ENCODE measurements at places on chromosomes 2 and 18. TPM values are rescaled to one million over a fixed set of nuclear protein-coding genes. Genes with fewer than 3 reads are reported as not detected.

DNA sequence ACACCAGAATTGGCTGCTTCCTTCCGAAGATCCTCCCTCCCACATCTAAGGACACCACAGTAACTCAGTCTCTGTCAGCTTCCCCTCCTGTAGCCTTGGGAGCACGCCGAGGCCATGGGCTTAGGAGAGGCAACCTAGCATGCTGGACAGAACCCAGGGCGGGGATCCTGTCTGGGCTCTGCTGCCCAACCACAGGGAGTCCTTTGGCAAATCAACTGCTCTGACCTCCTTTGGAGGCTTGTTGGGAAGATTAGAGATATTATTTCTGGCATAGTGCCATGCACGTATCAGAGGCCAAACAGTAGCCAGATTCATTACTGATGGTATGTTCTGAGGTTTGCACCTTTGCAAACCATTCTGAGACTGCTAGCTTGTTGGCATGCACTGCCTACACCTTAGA is 262.7 kb upstream of the EPAS1 start:
- peaks cover 39% of the 10 kb centered on the region for H3K4me1 ChIP-seq
- no peaks in the 10 kb centered on the region for H3K36me3 ChIP-seq

The EPHA4 gene
- 12.4 TPM for total RNA-seq

DNA sequence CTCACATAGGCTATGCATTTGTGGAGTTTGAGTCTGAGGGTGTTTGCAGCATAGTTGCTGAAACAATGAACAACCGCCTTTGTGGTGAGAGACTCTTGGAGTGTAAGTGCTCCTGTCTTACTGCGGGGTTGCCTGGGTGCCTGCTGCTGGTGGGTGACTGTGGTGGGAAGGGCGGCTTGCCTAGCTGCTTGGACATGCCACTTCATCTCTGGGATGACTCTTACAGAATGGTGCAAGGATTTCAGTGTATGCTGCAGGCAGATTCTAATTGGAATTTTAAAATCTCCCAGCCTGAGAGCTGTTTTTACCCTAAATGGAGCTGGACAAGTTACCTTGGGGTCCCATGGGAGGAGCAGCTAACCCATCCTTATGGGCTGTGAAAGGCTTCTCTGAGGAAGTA is 50.1 kb downstream of the CYP27C1 start:
- H3K36me3 ChIP-seq = no peaks in the 10 kb centered on the region
- peaks cover 14% of the 10 kb centered on the region for H3K4me1 ChIP-seq
- no peak overlapping the region for H3K27ac ChIP-seq
- DNase-seq = no peak
- H3K4me3 ChIP-seq = no peak overlapping the region

GRCh38 chr2:113203217-113203530 is 29.4 kb downstream of the PSD4 start:
- no peaks in the 10 kb centered on the region for H3K36me3 ChIP-seq
- no peaks in the 10 kb centered on the region for H3K27me3 ChIP-seq
- no peak for DNase-seq
- no peak overlapping the region for H3K27ac ChIP-seq
- no peaks in the 10 kb centered on the region for H3K4me1 ChIP-seq
- H3K4me3 ChIP-seq = no peak overlapping the region

GRCh38 chr2:26168785-26169184 is 4.1 kb upstream of the GAREM2 start:
- peaks cover 24% of the 10 kb centered on the region for H3K27me3 ChIP-seq
- H3K4me3 ChIP-seq = no peak overlapping the region
- no peak for DNase-seq
- peaks cover 6% of the 10 kb centered on the region for H3K4me1 ChIP-seq

The PFN4 gene
- not detected for total RNA-seq

The CCDC121 gene
- total RNA-seq = 5.8 TPM

DNA sequence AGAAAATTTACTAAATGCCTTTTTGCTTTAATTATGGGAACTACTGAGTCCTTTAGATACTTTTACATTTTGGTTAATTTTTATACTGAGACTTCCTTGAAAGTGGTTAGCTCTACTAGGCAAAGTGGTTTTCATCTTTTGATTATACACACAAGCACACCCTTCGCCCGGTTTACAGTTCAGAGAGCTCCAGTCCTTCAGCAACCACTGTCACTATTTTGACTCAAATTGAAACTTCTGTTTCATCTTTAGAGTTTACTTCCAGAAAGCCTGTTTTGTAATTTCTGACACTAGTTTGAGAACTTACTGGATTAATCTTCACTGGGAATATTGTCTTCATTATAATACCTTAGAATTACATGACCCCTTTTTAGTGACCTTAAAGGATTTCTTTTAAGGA is 140.3 kb upstream of the FOSL2 start:
- no peak overlapping the region for H3K27ac ChIP-seq
- peaks cover 4% of the 10 kb centered on the region for H3K4me1 ChIP-seq
- H3K4me3 ChIP-seq = no peak overlapping the region
- H3K27me3 ChIP-seq = no peaks in the 10 kb centered on the region

GRCh38 chr2:10919410-10919770 is 7.7 kb downstream of the KCNF1 start:
- no peak overlapping the region for H3K27ac ChIP-seq
- H3K27me3 ChIP-seq = no peaks in the 10 kb centered on the region
- no peak for DNase-seq
- H3K4me3 ChIP-seq = no peak overlapping the region

DNA sequence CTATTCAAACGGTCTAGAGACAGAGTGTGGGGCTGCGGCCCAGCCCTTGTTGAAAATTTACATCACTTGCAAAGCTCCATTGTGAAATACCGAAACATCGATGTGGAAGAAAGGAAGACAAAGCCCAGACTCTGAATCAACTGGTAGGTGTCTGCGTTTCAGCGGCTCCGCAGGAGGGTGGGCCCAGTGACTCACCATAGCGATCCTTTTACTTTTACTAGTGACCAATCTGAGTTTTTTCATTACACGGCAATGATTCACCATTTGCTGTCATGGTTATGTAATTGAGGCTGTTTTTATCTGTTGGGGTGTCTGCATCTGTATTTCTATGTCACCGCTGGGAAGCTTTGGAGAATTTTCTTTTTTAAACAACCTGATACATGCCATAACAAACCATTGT is 66.6 kb upstream of the ODC1 start:
- H3K36me3 ChIP-seq = no peaks in the 10 kb centered on the region
- H3K27me3 ChIP-seq = no peaks in the 10 kb centered on the region
- H3K27ac ChIP-seq = no peak overlapping the region
- no peak overlapping the region for H3K4me3 ChIP-seq

GRCh38 chr18:79200546-79201268 is 131.5 kb downstream of the ATP9B start:
- H3K4me1 ChIP-seq = no peaks in the 10 kb centered on the region
- no peaks in the 10 kb centered on the region for H3K27me3 ChIP-seq
- H3K27ac ChIP-seq = no peak overlapping the region
- DNase-seq = peak; percentile 74
- no peak overlapping the region for H3K4me3 ChIP-seq
- H3K36me3 ChIP-seq = peaks cover 12% of the 10 kb centered on the region

DNA sequence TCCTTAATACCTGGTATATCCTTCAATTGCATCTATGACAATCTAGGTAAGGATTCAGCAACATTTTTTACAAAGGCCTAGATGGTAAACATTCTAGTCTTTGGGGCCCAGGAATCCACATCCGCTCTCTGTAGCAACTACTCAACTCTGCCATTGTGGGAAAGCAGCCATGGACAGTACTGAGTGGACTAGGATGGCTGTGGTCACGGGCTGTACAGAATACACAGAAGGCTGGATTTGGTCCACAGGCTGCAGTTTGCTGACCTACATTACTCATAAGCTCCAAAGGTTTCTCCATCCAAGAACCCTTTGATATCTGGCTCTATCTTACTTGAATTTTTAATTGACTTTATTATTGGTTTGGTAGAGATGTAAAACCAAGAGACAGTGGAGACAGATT is 418.3 kb upstream of the LRRTM1 start:
- no peak overlapping the region for H3K4me3 ChIP-seq
- no peaks in the 10 kb centered on the region for H3K4me1 ChIP-seq
- H3K27ac ChIP-seq = no peak overlapping the region

The RALBP1 gene
- total RNA-seq = 61.1 TPM

DNA sequence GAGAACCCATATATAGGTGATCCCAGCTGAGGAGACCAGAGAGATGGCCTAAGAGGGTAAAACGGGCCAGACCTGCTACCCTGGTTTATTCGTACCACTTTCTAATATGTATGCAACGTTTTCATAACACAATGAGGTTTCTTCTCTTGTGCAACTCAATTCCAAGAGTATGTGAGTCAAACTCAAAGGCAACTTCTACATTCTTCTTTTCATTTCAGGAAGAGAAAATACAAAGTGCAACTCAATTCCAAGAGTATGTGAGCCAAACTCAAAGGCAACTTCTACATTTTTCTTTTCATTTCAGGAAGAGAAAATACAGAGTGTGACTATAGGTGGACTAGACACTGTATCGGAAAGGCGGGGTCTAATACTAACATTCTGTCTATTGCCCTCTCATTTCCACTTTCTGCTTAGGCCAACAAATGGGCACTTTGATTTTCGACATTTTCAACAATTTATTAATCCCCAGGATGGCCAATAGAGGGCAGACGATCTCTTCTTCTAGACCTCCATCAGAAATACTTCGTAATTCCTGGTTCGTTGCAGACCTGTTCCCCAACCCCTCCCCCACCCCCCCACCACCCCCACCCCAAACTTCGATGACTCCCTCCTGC is 3.7 kb upstream of the CRIM1 start:
- H3K36me3 ChIP-seq = no peaks in the 10 kb centered on the region
- H3K27me3 ChIP-seq = no peaks in the 10 kb centered on the region
- peaks cover 18% of the 10 kb centered on the region for H3K4me1 ChIP-seq
- no peak overlapping the region for H3K4me3 ChIP-seq
- DNase-seq = no peak

GRCh38 chr18:23353459-23353858 is 99.6 kb upstream of the RIOK3 start:
- no peak overlapping the region for H3K27ac ChIP-seq
- no peak for DNase-seq
- H3K27me3 ChIP-seq = no peaks in the 10 kb centered on the region
- no peaks in the 10 kb centered on the region for H3K36me3 ChIP-seq
- no peak overlapping the region for H3K4me3 ChIP-seq

- no peak overlapping the region for H3K27ac ChIP-seq
- no peaks in the 10 kb centered on the region for H3K36me3 ChIP-seq
- no peak for DNase-seq
- H3K4me1 ChIP-seq = no peaks in the 10 kb centered on the region
These were observed 27.8 kb upstream of the C2orf74 start for GRCh38 chr2:61134141-61134540.

DNA sequence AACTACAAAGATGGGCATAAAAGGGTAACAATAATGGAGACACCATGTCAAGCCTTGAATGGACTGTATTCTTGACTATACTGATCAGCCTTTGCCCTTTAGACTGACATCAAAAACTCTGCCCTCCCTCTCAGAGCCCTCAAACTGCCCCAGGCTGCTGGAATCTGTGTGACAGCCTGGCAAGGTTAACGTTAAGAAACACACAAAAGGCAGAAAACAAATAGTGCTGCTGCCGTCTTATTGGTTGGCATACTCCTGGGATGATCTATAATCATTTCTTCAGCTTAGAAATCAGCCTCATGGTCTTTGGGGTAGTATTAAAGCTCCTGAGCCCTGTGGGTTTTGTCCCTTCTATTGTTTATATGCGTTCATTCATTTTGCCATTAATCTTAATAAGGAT is 338.0 kb downstream of the DCC start:
- H3K36me3 ChIP-seq = no peaks in the 10 kb centered on the region
- no peak overlapping the region for H3K4me3 ChIP-seq
- DNase-seq = no peak
- no peak overlapping the region for H3K27ac ChIP-seq
- H3K27me3 ChIP-seq = no peaks in the 10 kb centered on the region

- no peaks in the 10 kb centered on the region for H3K36me3 ChIP-seq
- H3K4me1 ChIP-seq = no peaks in the 10 kb centered on the region
- no peak overlapping the region for H3K4me3 ChIP-seq
- no peak for DNase-seq
- no peaks in the 10 kb centered on the region for H3K27me3 ChIP-seq
These were observed 41.1 kb upstream of the REG3G start for GRCh38 chr2:78984386-78984785.

The KCMF1 gene
- total RNA-seq = 89.9 TPM

The CYP27A1 gene
- total RNA-seq = 10.1 TPM

DNA sequence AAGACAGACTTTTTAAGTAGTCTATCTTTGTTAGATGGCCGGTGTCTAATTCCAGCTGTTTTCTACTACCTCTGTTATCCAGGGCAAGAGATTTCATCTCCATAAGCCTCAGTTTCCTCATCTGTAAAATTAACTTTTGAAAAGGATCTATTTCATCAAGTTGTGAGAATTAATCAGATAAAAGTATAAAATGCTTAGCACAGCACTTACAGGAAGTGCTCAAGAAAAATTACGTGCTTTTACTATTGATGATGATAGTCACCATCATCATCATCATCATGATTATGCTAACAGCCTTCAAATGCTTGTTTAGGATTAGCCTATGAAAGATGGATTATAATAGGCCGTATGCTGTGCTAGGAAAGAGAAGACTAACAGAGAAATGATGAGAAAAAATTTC is 76.2 kb downstream of the CYRIA start:
- no peaks in the 10 kb centered on the region for H3K27me3 ChIP-seq
- DNase-seq = no peak
- H3K36me3 ChIP-seq = no peaks in the 10 kb centered on the region
- H3K4me3 ChIP-seq = no peak overlapping the region

The ARHGAP25 gene
- 4.4 TPM for total RNA-seq

The CREG2 gene
- total RNA-seq = not detected

The RAD51AP2 gene
- 0.16 TPM for total RNA-seq

DNA sequence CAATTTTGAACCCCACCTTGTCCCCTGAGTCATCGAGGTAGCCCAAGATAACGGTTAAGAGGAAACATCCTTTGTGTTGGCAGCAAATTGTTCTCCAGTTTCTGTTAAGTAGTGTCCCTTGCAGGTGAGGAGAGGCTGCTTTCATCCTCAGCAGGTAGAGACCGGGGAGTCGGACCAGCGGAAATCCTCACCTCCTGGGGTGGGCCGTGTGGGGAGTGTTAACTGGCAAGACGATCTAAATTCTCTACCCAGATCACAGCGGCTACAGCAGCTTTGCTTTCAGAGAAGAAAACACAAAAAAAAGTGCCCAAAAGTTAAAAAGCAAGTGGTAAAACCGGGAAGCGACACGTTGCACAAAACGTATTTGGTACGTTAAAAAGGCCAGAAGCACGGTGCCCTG is 63.2 kb downstream of the ADI1 start:
- H3K27ac ChIP-seq = no peak overlapping the region
- peaks cover 50% of the 10 kb centered on the region for H3K4me1 ChIP-seq
- DNase-seq = no peak
- peaks cover 4% of the 10 kb centered on the region for H3K36me3 ChIP-seq

- H3K27ac ChIP-seq = no peak overlapping the region
- H3K4me1 ChIP-seq = no peaks in the 10 kb centered on the region
These were observed 114.0 kb downstream of the HIBCH start for GRCh38 chr2:190205657-190206056.

The ALMS1 gene
- total RNA-seq = 21.4 TPM

Data from heart left ventricle (tissue), 16 donors.